ENCODE measurements at places on chromosomes 13 and 19. TPM values are rescaled to one million over a fixed set of nuclear protein-coding genes. Genes with fewer than 3 reads are reported as not detected.

GRCh38 chr13:68417801-68418200, 1187.7 kb upstream of the PCDH9 start:
- DNase-seq = no peak

DNA sequence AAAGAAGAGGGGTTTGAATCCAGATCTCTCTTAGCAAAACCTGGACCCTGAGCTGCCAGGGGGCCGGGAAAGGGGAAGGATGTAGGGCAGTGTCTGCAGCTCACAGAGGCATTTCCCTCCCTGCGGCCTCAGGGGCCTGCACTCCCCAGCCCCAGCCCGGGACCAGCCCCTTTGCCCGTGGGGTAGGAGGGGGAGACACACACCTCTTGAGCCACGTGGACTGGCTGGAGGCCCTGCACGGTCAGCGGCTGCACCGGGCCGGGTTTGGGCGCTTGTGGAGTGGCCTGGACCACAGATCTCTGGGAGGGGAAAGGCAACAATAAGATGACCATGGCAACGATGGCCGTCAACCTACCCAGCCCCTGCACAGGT, 26.9 kb downstream of the RFX1 start:
- DNase-seq = no peak

- DNase-seq = peak; percentile 75
These were observed 4.6 kb upstream of the SIGLEC10 start for GRCh38 chr19:51422053-51422448.

GRCh38 chr13:77919246-77919920, 752 bp upstream of the EDNRB start:
- DNase-seq = no peak

DNA sequence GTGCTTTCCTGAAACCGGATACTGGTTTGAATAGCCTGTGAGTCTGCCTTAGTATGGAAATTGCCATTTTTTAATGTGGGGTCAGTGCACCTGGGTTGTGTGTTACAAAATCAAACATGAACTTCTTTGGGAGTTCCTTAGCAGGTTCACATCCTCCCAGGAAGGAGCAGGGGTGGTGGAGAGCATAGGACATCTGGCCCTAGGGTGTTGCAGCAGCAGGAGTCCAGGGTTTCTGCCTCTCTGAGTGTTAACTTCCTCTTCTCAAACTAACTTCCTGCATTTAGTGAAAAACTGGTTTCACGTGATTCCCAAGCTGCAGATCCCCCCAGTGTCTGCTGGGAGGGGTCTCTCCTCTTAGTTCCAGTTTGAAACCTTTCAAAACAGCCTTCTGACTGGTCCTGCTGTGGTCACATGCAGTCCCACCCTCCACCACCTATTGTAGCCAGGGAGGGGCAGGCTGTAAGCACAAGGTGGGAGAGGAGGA, 7.2 kb downstream of the RNASEH2B start:
- DNase-seq = no peak

GRCh38 chr19:39384839-39385568, 5.9 kb downstream of the PAF1 start:
- no peak for DNase-seq

GRCh38 chr19:54248016-54248601, 5.5 kb upstream of the LILRA6 start:
- DNase-seq = peak; percentile 75

DNA sequence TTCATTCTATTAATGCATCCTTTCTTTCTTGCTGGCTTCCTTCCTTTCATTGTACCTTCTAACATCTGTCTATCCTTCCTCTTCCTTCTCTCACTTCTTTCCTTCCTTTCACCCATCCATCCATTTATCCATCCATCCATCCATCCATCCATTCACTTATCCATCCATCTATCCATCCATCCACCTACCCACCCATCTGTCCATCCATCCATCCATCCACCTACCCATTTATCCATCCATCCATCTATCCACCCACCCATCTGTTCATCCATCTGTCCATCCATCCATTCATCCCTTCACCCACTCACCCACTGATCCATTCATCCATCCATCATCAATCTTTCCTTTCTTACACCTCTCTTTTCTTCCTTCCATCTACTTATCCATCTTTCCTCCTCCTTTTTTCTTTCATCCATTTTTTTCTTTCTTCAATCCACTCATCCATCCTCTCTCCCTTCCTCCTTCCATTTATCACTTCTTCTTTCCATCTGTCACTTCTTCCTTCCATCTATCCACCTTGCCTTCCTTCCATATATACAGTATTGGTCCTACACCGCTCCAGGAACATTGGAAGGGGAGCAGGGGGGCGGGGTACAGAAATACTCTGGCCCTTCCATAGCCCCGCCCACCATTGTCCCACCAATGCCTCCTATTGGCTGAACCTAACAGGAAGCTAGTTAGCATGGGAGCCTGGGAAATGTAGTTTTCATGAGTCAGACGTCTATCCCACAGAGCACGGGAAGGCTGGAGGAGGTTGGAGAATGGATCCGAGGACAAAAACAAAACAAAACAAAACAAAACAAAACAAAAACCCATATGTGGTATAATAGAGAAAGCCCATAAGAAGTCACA, 45.9 kb downstream of the MBD3L1 start:
- no peak for DNase-seq

GRCh38 chr13:79405831-79406596, at the start of gene RBM26:
TSS of gene RBM26 (minus strand) at chr13:79406255. CDS start at chr13:79405774, 481 bp downstream.
- DNase-seq = peak; percentile 91

DNA sequence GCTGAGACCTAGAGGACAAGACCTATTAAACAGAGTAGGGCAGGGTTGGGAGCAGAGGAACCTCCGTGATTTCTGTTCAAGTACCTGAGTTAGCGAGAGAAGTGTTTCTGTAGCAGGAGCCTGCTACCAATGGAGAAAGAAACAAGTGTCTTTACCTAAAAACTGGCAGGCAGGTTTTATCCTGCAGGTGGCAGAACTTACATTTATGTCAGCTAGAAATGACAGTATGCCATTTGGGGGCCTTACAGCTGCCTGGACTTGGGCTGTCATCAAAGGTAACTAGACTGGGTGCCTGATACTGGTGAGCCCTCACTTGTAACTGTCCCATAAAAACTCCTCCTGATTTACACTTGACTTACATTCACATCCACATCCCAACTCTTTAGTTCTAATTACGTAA, 185.3 kb upstream of the MIR17HG start:
- DNase-seq = no peak

DNA sequence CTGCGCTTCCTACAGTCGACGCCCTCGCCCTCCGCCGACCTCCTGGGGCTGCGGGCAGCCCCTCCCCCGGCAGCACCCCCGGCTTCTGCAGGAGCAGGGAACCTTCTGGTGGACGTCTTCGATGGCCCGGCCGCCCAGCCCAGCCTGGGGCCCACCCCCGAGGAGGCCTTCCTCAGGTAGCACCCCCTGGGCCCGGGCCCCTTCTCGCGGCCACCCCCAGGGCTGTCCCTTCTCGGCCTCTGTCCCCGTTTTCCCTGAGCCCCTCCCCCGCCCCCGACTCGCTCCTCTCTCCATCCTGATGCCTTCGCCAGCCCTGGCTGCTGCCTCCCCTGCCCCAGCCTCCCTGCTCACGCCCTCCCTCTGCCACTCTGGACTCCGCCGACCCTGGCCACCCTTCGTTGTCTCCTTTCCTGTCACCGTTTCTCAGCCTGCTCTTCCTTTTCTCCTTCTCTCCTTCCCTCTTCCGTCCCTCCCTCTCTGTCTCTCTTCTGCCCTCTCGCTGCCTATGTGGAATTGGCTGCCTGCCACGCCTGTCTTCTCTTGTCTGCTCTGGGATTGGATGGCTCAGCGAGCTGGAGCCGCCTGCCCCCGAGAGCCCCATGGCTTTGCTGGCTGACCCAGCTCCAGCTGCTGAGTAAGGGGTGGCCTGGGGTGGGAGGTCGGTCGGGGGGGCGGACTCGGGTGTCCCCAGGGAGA, 11.0 kb downstream of the FUZ start:
- DNase-seq = no peak

- DNase-seq = no peak
These were observed 45.3 kb upstream of the VSTM2B start for GRCh38 chr19:29480507-29480906.

GRCh38 chr19:19628501-19629134, 598 bp upstream of the LPAR2 start:
- DNase-seq = peak; percentile 28

- no peak for DNase-seq
These were observed 7.3 kb upstream of the CCNE1 start for GRCh38 chr19:29804493-29804892.

DNA sequence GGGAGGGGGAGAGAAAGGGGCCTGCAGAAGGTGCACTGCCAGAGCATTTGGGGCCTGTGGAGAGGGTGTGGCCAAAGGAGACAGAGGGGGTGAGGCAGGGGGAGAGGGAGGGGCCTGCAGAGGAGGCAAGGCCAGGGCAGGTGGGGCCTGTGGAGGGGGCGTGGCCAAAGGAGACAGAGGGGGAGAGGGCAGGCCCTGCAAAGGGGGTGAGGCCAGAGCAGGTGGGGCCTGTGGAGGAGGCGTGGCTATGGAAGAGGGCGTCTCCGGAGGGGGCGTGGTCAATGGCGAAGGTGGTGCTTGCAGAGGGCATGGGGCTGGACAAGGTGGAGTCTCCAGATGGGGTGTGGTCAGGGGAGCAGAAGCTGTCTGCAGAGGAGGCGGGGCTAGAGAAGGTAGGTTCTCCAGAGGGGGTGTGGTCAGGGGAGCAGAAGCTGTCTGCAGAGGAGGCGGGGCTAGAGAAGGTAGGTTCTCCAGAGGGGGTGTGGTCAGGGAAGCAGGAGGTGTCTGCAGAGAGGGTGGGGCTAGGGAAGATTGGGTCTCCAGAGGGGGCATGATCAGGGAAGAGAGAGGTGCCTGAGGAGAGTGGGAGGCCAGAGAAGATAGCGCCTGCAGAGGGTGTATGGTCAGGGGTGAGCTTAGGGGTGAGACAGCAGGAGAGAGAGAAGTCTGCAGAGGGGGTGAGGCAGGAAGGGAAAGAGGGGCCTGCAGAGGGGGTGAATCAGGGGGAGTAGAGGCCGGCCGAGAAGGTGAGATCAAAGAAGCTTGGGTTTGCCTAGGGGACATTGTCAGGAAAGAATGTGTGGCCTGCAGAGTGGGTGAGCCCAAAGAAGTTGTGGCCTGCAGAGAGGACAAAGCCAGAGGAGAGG, 3.4 kb downstream of the PRR36 start:
- DNase-seq = peak; percentile 38

- DNase-seq = no peak
These were observed 24.4 kb upstream of the OR7C2 start for GRCh38 chr19:14916848-14917247.

DNA sequence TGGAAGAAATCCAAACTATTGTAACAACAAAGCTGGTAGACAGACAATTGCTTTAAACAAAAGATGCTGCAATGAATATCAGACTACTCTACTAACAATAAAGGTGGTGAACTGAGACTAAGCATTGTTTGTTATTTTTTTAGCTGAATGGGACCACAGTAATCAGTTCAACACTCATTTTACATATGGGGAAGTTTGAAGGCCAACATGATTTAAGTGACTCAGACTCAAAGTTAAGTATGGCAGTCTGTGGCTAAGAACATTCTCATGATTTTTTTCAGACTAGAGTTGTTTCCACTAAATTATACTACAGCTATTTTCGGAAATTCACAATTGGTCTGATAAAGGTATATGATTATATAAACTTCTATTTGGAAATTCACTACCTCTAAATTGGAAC, 10.4 kb downstream of the EXOSC8 start:
- DNase-seq = no peak

GRCh38 chr19:53927739-53928138, 18.7 kb downstream of the CACNG7 start:
- DNase-seq = no peak

GRCh38 chr19:18799389-18799970, 8.4 kb upstream of the COMP start:
- no peak for DNase-seq

DNA sequence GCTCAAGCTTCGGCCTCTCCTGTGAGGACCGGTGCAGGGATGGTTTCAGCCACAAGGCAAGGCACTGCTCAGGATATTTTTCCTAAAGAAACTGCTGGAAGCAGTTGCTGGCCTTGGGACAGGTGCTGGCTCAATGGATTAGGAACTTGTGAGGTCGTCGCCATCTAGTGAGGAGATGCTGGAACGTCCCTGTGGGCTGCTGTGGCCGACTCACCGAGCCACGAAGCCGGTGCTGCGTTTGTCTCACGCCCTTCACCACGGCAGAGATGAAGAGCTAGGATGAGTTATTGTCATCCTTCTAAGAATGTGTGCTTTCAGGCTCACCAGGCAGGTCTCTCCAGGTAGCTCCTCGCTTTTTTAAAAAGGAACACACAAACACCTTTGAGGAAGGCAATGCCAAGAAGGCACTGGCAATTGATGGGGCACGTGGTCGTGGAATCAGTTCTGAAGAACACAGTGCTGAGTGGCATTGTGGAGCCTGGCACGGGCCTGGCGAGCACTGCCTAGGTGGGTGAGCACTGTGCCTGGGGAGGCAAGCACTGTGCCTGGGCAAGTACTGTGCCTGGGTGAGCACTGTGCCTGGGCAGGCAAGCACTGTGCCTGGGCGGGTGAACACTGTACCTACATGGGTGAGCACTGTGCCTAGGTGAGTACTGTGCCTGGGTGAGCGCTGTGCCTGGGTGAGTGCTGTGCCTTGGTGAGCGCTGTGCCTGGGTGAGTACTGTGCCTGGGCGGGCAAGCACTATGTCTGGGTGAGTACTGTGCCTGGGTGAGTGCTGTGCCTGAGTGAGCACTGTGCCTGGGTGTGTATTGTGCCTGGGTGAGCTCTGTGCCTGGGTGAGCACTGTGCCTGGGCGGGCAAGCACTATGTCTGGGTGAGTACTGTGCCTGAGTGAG, 140.4 kb downstream of the TEX29 start:
- DNase-seq = no peak

DNA sequence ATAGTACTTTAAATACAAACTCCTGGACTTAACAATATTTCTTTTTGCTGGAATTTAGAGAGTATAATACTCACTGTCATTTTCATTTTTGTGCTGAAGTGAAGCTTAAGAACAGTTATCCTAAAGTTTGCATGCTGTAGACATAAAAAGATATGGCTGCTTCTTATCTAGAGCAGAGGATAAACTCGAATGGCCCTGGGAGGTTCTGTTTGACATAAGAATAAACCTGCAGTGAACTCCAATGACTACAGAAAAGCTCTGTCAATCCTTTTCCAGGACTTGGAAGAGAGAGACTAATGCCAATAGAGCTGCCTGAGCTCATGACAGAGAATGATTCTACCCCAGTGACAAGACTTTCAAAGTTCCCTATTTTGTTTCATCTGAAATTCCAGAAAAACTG, 1017.8 kb upstream of the MIR17HG start:
- DNase-seq = no peak

DNA sequence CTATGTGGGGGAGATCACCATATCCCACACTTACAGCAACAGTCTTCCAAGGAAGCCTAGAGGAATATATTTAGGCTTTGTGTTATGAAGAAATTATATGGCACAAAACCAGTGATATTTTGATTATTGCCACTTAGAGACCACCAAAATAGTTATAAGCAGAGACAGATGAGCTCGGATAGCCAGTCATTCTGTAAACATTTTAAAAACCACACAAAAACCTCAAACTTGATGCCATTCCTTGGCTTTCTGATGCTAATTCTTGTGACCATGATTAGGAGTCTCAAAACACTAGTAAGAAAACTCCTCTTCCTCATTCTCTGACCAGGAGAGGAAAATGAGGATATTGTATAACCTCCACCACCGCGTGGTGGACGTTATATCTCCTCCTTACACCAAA, 496.4 kb downstream of the FOXO1 start:
- DNase-seq = no peak

SH2D3A gene
- 41.3 TPM for total RNA-seq

ZNF708 gene
- total RNA-seq = 15.5 TPM

OSCAR gene
- total RNA-seq = 0.41 TPM

SPRED3 gene
- 1.7 TPM for total RNA-seq

PSG3 gene
- total RNA-seq = not detected

ZNF701 gene
- total RNA-seq = 8.2 TPM

ETV2 gene
- 0.59 TPM for total RNA-seq

GPR4 gene
- not detected for total RNA-seq

Measured in CD4-positive, alpha-beta T cell (primary cell).